ENCODE measurements at places on chromosomes 11 and 22.
A peak's percentile ranks its signal among the peaks of the same experiment; 100 is the strongest.

DNA sequence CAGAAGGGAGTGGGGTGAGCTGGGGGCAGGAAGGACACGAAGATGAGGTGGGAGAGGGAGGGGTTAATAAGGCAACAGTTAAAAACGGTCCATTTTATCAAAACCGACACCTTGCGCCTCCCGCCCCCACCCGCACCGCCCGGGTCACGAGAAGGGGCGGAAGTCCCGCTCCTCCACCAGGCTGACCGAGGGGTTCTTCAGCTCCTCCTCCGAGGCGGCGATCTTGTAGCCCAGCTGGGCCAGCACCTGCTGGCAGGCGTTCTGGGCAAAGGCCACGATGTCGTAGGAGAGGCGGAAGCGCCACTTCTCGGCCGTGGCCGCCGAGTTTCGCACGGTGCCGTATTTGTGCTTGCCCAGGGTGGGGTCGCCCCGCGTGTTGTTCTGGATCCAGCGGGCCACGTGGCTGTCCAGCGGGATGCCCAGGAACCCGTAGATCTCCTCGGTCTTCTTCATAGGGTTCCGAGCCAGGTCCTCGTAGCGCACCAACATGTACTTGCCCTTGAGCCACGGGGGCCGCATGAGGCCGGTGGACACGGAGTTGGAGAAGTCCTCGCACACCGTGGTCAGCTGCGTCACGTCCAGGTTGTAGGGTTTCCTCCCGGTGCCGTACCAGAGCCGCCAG lies 15.8 kb downstream of the CHST1 start:
- peak; percentile 10 for DNase-seq

DNA sequence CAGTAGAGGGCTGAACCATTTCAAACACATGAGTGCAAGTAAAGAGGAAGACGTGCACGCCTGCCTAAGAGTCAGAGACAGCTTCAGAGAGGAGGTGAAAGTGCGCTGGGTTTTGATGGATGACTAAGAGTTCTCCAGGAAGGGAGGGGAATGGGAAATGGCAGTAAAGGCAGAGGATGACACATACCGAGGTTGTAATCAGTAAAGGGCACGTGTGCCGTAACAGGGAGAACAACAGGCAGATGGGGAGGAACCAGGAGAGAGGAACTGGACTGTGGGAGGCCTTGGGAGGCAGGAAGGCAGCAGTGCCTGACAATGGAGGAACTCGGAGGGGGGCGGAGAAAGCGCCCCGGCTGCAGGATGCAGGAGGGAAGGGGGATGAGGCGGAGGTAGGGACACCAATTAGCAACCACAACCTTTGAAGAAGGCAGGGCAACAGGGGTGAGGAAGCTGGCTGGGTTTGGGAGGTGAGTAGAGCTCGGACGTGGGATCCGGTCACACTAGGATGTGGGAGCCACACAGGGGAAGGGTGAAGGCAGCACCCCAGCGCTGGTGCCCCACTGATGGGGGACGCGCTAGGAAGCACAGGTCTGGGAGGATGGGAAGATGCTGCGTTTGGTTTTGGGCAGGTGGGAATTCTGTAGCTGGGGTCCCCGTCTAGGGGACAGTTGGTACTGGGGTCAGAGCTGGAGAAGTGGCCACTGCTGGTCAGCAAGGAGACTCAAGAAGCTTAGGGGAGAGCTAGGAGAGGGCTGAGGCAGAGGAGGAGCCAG lies 67.4 kb downstream of the SCUBE1 start:
- DNase-seq: no peak

- DNase-seq: no peak
Measured at GRCh38 chr11:289398-289711, 429 bp downstream of the PGGHG start.

GRCh38 chr11:36354221-36355003 lies 58.3 kb downstream of the PRR5L start:
- peak; percentile 56 for DNase-seq

DNA sequence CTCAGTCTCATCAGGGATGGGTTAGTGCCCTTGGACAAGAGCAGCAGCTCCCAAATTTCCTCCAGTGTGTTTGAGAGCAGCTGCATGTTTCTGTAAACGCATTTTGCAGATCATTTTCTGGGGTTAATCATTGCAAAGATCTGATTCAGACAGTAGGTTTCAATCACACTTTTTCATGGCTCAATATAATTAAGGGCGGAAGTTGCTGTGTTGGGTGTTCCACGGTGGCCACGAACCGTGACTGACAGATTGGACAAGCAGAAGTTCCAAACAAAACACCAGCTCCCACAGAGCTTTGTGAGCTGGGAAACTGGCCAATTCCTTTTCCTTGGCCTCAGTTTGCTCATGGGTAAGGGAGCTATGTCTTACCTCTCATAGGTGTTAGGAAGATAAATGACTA lies 8.4 kb upstream of the RASSF10 start:
- no peak for DNase-seq

- DNase-seq: no peak
Measured at GRCh38 chr22:17912945-17913721, 111.2 kb downstream of the MICAL3 start.

GRCh38 chr11:44096360-44097185 lies 1.1 kb downstream of the EXT2 start:
- DNase-seq: no peak

- DNase-seq: no peak
Measured at GRCh38 chr11:105705786-105706530, 96.1 kb downstream of the GRIA4 start.

- no peak for DNase-seq
Measured at GRCh38 chr11:117866526-117866925, 9.9 kb downstream of the FXYD6 start.

- no peak for DNase-seq
Measured at GRCh38 chr11:61697078-61697502, 16.9 kb downstream of the DAGLA start.

DNA sequence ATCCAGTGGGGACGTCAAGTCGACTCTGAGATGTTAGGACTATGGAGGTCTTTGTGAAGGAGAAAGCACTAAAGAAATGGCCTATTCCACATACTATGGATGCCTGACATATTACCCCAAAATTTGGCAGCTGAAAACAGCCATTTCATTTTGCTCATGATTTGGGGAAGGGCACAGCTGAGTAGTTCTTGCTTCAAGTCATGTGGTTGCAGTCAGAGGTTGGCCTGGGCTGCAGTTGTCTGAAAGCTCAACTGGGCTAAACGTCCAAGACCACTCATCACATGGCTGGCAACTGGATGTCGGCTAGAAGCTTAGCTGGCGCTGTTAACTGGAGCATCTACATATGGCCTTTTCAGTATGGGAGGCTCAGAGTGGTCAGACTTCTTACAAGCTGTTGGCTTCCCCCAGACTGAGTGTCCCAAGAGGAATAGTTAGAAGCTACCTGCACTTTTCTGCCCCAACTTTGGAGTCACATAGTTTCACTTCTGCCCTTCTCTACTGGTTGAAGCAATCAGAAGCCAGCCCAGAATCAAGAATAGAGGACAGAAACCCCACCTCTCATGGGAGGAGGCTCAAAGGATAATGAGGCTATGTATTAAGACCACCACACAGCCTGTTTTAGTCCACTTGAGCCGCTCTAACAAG lies 14.1 kb downstream of the SLC35C1 start:
- no peak for DNase-seq

GRCh38 chr11:12079726-12080556 lies 30.4 kb upstream of the MICAL2 start:
- DNase-seq: no peak

DNA sequence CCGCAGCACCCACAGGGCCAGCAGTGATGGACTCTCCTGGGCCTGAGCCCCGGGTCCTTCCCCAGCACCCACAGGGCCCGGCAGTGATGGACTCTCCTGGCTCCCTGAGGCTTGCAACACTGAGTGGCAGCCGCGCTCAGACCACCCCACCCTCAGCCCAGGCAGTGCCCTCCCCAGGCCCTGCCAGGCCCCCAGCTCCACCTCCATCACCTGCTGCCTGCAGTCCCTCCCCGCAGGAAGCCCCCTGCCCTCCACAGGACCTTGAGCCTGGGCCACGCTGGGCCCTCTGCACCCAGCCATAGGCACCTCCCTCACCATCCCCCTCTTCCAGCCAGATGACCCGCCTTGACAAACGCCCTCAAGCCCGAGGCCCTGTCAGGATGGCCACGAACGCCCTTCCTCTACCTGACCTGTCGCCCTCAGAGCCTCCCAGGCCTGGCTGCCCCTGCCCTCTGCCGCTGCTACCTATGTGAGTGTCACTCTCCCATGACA lies 11.4 kb downstream of the ALG12 start:
- DNase-seq: no peak

GRCh38 chr11:31972623-31973022 lies 118.3 kb upstream of the RCN1 start:
- DNase-seq: no peak

- DNase-seq: peak; percentile 51
Measured at GRCh38 chr11:86138958-86139357, 70.1 kb upstream of the PICALM start.

DNA sequence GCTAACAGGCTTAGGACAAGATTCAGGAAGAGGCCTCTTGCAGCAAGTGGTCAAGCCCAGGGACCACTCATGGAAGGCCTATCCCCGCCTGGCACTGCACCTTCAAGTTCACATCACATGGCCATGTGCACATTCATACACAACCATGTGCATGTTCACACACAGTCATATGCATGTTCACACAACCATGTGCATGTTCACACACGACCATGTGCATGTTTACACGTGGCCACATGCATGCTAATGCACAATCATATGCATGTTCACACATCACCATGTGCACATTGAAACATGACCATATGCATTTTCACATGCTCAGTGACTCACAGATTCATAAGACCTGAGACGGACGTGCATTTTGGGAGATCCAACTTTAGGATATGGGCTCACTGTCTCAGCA lies 28.7 kb upstream of the IL17RA start:
- no peak for DNase-seq

DNA sequence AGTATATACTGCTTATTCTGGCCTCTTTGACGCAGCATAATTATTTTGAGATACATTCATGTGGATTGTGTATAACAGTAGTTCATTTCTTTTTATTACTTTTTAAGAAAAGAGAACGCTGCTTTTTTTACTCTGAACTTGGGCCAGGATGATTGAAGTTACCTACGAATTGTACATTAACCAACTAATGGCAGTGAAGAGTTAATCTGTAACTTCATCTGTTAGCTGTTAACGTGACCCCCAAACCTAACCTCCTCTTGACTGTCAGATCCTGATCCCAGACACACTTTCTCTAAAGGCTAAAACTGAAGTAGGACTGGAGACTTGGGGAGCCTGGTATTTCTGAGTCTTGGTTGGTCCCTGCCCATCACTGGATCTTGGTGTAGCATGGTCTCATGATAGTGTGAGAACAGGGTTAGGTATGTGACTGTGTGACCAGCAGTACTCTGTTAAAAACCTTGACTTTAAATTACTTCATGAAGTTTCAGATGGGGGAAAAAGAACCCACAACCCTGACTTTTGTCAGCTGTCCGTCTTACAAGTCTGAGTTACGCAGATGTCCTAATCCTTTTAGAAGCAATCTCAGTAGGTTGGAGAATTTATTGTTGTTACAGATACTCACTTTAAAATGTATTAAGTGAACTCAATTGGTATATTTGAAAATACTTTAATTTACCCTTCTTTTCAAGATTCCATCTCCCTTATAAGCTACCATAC lies 39.4 kb downstream of the C22orf31 start:
- no peak for DNase-seq

DNA sequence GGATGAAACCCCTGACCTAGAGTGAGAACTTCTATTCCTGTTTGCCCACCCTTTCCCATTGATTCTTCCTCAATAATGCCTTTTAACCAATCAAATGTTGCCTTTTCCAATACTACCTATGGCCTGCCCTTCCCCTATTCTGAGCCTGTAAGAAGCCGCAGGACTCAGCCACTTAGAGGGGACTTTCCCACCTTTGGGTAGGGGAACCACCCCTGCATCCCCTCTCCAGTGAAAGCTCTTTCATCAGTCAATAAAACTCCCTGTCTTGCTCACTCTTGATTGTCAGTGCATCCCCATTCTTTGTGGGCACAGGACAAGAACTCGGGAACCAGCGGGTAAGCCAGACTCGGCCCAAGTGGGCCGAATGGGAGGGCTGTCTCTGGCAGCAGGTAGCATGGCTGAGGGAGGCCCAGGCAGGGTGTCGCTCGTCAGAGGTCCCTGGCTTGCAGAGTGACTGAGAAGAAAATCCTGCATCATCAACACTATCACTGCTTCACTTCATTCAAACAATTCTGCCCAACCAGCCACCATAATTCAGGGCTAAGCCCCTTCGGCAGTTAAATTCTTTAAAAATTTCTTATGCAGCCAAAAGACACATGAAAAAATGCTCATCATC lies 30.4 kb downstream of the LDHAL6A start:
- peak; percentile 47 for DNase-seq

DNA sequence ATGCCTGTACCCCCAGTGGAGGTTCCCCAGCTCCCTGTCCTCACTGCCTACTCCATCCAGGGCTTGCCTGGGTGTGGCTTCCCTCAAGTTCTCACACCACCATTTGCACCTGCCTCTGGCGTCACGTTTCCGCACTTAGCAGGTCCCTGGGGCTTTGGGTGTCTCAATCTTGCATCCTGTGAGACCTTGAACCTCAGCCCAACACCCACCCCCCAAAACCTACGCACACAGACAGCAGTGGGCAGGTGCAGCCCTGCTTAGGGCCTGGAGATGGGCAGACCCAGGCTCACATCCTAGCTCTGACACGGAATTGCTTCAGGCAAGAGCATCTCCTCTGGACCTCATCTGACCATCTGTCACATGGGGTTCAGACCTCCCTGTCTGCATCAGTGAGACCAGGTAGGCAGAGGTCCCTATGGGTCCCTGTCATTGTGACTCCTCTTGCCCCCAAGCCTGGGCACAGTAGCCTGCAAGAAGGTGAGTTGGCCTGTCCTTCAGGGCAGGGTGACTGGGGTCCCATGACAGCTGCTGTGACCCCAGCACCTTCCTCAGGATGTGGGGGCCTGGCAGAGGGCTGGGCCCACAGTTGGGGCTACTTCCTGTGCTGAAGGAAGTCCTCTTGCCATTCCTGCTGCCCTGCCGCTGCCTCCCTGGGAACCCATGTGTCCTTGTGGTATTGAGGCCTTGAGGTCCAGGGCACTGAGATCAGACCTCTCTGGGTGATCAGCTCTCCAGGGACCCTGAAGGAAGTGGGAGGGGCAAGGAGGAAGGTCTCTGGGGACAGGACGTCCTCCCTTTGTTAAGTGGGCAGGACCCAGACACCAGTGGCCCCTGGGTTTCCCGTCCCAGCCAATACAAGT lies 2.0 kb downstream of the SIPA1 start:
- peak; percentile 80 for DNase-seq

- no peak for DNase-seq
Measured at GRCh38 chr11:66910016-66910415, 48.2 kb downstream of the PC start.

- DNase-seq: no peak
Measured at GRCh38 chr22:20955548-20955947, 11.5 kb upstream of the AIFM3 start.

- DNase-seq: no peak
Measured at GRCh38 chr11:128359515-128359914, 227.8 kb downstream of the ETS1 start.

DNA sequence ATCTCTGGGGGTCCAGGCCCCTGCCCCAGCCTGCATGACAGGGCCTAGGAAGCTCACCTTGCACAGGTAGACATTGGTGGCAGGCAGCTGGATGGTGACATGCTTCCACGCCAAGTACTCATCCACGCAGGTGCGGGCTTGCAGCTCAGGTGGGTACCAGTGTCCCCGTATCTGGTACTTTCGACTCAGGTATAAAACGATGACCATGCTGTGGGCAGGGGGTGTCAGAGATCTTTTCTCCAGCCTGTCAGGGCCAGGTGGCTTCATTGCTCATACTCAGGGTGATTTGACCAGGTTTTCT lies 1.6 kb upstream of the GSTT4 start:
- DNase-seq: no peak

- DNase-seq: no peak
Measured at GRCh38 chr22:37760152-37760551, 47.6 kb upstream of the GCAT start.

GRCh38 chr11:13114566-13115379 lies 105.7 kb downstream of the RASSF10 start:
- DNase-seq: no peak
